Fibroblast of the conjunctiva (primary cell): ENCODE measurements at places on chromosomes 2 and 18.

DNA sequence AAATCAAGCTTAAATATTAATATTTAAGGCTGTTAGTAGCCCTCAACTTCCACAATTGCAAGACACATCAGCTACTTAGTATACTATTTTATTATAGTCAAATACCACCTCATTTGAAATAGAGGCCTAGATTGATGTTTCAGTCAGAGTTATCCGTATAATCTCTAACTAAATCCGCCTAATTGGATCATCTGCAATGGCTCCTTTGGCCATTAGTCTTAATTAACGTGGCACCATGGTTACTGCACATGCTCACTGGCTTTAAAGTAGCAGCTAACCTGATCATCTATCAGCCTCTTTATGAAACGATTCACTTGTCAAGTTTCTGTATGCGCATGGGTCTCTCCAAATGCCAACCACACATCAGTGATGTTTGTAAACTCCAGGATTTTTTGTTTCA, 112.3 kb downstream of the COLEC12 start:
- DNase-seq, result no peak

- no peak for DNase-seq
Measured at GRCh38 chr2:70668432-70668831, 99.6 kb downstream of the ADD2 start.

- DNase-seq, result no peak
Measured at GRCh38 chr2:228983700-228984099, 287.4 kb downstream of the PID1 start.

DNA sequence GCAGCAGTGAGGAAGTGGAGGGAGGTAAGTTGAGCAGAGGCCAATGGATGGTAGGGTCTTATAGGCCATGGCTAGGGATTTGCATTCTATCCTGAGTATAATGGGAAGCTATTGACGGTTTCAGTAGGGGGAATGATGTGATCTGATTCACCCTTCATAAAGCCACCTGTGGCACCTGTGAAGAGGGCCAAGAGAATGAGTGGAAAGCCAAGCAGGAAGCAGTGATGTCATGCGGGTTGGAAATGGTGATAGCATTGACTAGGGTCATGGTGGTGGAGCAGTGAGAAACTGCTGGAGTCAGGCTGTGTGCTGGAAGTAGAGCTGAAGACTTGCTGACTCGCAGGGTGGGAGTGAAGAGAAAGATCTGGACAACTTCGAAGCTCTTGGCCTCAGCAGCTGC, 111.7 kb downstream of the MARCHF4 start:
- DNase-seq, result no peak

- DNase-seq, result no peak
Measured at GRCh38 chr2:121196132-121196848, 88.7 kb downstream of the TFCP2L1 start.

DNA sequence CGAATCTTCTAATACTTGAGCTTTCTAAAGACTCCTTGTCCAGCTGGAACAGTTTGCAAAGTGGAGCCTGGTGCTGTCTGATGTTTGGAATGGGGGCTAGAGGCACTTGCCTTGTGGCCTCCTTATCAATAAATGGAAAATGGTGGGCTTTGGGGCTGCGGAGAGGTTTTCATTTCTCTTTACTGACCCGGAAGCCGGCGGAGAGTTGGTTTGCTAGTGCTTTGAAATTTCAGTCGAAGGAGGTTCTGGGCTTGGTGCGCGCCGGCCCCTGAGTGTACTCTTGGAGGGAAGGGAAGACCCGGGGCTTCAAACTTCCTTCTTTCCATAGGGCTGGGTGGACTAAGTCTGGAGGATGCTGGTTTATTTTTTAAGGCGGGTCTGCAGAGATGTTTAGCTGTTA, 714 bp downstream of the RPIA start:
- DNase-seq, result no peak

DNA sequence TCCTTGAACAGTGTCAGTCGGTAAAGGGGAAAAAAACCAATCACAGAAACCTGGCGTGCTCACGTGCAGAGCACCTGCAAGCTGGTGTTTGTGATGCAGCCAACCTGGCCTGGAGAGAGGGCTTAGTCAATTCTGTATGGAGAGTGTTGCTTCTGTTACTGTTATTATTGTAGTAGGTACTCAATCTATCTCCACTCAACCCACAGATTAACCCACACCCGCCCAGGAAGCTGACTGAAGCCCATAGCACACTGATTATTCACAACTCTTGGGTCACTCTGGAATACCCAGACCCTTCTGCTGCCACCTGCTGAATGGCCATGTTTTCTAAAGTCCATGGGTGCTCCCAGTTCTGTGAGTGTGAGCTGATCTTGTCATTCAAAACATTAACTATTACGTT, 53.9 kb downstream of the TNFRSF11A start:
- no peak for DNase-seq

DNA sequence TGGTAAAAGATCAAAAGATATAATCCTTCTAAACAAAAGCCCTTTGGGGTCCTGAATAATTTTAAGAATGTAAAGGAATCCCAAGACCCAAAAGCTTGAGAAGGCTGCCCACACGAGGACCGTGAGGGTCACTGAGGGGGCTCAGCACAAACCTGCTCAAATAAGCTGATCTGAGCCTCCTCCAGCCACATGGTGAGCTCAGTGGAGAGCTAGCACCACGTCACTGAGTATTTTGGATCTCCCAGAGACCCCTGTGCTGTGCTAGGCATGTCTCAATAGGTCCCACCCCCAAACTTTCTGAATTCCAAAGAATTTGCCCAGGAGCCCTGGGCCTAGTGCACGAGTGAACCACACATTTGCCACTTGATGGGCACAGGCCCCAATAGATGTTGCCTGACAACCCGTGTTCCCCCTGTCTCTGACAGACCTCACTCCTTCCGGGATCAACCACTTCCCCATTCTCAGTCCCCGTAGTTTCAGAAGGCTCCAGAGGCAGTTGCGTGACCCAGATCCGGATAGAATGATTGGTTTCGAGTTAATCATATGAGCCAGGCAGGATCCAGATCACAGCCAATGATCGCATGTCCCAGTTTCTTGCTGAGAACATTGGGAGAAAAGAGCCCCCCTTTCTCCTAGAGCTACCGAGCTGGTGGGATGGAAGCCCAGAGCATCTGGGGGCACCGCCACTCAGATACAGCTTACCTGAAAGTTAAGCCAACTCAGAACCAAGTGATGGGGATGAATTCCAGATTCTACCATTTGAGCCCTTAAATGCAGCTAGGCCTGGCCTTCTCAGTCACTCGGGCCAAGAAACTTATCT, 203.8 kb downstream of the TNS1 start:
- no peak for DNase-seq

DNA sequence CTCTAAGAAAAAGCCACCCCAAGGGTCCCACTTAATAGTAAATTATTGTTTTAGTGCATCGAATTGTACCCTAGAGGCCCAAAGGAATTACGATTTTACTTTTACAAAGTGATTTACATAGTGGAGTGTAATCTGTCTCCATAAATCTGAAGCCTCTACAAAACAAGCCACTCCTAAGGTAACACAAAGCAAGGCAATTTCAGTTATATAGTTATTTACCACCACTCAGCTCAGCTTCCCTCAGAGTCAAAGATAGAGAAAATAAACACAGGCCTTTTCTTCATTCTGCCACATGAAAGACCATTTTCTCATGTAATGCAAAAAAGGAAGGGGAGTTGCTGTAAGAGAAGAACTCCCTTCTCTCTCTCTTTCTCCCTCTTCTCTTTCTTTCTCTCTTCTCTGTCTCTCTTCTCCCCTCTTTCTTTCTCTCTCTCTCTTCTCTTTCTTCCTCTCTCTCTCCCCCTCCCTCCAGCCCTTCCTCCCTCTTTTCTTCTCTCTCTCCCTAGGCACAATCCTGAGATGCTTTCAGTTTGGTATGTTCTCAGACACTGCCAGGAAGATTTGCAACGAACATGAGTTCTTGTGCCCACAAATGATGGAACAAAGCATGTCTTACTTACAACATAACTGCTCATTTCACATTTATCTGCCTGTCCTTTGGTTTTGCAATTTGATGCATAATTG, 264.5 kb downstream of the BCL2 start:
- DNase-seq, result no peak

GRCh38 chr2:17232776-17233556, 285.3 kb downstream of the RAD51AP2 start:
- DNase-seq, result no peak

- DNase-seq, result no peak
Measured at GRCh38 chr18:63823516-63824219, 48.5 kb downstream of the SERPINB7 start.

DNA sequence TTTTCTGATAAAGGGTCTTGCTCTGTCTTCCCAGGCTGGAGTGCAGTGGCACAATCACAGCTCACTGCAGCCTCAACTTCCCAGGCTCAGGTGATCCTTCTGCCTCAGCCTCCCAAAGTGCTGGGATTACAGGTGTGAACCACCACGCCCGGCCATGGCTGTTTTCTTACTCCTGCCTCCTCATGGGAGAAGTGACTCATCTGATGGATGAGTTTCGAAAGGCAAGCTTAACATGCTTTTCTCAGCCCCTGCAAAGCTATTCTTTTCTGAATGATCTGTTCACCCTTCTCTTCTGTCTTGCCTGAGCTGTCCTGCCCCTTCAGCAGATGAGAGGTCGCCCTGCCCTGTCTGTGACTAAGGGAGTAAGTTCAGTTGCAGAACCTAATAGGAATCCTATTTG, 929 bp upstream of the CREG2 start:
- DNase-seq, result no peak

GRCh38 chr2:133061874-133062593, 392.0 kb upstream of the LYPD1 start:
- DNase-seq, result no peak
